ENCODE measurements at places on chromosomes 2 and 18.

GRCh38 chr2:57432528-57432927 is 614.1 kb upstream of the VRK2 start:
- DNase-seq, result no peak

GRCh38 chr2:233810385-233810784 is 32.3 kb downstream of the MROH2A start:
- DNase-seq, result no peak

DNA sequence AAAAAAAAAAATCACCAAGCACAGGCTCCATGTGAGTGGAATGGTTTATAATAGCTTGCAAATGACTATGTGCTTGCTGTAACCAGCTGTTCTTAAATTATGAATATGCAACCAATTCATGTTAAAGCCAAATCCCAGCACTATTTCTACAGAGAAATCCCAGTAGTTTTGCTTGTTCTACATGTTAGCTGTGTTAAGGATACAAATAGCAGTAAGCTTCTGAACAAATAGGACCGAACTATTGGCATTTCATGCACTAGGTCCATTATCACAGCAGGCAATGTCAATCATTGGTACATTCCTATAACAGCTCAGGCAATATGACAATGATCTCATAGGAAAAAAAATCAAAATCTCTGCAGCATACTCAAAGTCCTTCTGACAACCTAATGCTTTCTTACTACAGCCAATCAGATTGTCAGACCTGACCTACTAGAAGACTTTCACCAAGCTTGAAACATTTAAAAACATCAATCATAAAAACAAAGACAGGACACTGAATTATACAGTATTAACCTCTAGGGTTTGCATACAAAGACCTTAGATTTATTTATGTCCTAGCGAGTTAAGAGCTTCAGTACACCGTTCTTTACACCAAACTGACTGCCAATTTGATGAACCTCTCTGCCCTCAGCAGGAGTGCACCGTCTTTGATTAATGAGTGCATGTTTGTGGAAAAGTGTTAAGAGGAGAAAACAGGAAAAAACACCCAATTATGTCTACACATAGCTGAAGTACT is 6.4 kb downstream of the BAZ2B start:
- no peak for DNase-seq

DNA sequence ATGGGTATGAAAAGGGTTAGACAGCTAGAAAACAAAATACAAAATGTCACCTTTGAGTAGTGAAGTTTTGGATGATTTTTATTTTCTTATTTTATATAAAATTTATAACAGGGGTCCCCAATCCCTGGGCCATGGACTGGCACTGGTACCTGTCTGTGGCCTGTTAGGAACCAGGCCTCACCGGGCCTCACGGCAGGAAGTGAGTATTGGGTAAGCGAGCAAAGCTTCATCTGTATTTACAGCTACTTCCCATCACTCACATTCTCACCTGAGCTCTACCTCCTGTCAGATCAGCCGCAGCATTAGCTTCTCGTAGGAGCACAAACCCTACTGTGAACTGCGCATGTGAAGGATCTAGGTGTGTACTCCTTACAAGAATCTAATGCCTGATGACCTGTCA is 202.8 kb upstream of the TWIST2 start:
- DNase-seq, result no peak

DNA sequence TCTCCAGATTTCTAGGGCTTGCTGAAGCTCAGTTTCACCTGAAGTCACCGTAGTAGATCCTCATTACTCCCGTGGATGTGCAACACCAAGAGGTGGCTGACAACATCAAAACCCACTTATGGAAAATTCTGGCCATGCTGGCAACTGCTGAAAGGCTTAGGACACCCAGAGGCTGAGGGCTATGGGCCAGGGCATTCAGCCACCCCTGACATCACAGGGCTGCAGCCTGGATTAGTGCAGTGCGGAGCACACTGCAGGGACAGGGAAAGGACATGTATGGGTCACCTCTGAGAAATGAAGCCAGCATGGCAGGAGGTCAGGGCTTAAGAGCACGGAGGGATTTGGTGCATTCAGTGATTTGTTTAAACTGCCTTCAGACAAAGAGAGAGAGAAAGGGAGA is 300.6 kb downstream of the TDRD15 start:
- DNase-seq, result no peak
